ENCODE measurements at places on chromosomes 6 and 20.

DNA sequence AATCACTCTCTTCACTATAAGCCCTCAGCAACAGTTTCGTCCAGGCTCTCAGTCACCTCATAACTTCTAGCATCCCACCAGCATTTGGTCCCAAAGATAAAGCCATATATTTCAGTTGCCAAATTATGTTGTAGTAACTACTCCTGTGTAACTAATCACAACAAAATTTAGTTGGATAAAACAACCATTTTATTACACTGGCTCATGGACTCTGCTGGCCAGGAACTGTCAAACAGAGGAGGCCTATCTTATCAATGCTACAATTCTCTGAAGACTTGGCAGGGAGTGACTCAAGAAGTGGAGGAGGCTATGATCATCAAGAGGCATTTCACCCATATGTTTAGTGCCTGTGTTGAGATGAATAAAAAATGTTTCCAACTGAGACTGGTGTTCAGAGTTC is 1082.3 kb upstream of the GJE1 start:
- DNase-seq = no peak

GRCh38 chr20:34269996-34270627 is 28.9 kb downstream of the ASIP start:
- no peak for DNase-seq

- no peak for DNase-seq
Observed at GRCh38 chr6:45966797-45967196, 48.9 kb downstream of the CLIC5 start.

DNA sequence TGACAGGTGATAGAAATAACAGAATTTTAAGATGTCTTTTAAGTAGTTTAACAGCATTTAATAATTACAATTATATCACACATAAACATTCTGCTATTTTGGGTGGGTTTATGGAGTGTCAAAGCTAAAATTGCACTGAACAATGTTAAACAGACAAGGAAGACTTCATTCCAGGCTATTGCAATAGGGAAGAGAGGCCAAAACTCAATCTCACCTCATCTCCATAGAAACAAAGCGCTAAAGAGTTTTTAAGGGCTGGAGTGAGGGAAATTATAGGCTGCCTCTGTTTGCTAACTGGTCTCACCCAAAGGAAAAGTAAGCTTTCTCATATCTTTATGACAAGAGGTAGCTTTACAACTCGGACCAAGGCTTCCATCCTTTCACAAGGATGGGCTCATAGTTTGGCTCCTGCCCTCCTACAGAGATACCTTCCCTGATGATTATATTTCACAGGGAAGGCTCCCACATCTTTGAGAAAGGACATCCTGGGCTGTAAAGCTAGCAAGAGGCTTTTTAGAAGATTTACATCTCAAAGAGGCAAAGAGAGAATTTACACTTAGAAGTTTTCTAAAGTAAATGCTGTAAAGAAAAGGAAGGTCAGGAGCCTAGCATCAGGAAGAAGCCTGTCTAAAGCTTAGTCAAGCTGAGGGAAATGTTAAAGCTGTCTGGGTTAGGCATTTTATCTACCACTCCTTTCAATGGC is 350.2 kb upstream of the IMPG1 start:
- no peak for DNase-seq

DNA sequence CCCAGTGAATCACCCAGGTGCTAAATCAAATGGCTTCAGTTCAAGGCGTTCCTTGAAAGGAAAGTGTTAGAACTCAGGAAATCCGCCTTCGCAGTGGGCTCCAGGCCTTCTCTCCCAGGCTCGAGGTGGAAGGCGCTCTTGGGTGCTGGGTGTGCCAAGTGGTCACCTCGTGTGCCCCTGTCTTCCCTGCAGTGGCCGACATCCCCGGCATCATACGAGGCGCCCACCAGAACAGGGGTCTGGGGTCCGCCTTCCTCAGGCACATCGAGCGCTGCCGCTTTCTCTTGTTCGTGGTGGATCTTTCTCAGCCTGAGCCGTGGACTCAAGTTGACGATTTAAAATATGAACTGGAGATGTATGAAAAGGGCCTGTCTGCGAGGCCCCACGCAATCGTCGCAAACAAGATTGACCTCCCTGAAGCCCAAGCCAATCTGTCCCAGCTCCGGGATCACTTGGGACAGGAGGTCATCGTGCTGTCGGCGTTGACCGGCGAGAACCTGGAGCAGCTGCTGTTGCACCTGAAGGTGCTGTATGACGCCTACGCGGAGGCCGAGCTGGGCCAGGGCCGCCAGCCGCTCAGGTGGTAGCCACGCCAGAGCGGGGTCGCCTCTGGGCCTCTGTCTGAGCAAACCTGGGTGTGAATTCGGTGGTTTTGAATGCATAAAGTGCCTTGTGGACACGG is 17.8 kb downstream of the MTG2 start:
- no peak for DNase-seq

- no peak for DNase-seq
Observed at GRCh38 chr6:68158256-68158655, 476.8 kb upstream of the ADGRB3 start.

- no peak for DNase-seq
Observed at GRCh38 chr6:111812060-111813038, 60.9 kb downstream of the FYN start.

- DNase-seq = no peak
Observed at GRCh38 chr20:62066983-62067433, 1.3 kb upstream of the TAF4 start.

DNA sequence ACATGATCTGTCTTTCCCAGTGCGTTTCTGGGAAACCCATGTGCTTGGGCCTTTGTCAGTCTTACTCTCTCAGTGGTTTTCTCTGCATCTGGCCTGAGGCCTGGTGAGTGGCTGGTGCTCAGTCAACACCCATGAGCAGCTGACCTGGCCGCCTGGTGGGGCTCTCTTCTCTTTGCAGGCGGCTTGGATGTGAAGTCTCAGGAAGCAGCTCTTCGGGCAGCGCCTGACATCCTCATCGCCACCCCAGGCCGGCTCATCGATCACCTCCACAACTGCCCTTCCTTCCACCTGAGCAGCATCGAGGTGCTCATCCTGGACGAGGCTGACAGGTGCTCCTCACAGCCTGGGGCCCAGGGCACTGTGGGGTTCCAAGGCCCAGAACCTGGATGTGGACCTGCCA is 10.8 kb downstream of the DDX27 start:
- no peak for DNase-seq

- no peak for DNase-seq
Observed at GRCh38 chr20:46027245-46027853, 1.7 kb upstream of the SLC12A5 start.

GRCh38 chr20:46357030-46357514 is 48.8 kb upstream of the CDH22 start:
- no peak for DNase-seq

- no peak for DNase-seq
Observed at GRCh38 chr6:73006146-73006545, 219.2 kb downstream of the KHDC1L start.

- no peak for DNase-seq
Observed at GRCh38 chr6:152978058-152978457, 4.8 kb downstream of the FBXO5 start.

GRCh38 chr20:46973766-46974165 is 79.1 kb downstream of the EYA2 start:
- DNase-seq = no peak

DNA sequence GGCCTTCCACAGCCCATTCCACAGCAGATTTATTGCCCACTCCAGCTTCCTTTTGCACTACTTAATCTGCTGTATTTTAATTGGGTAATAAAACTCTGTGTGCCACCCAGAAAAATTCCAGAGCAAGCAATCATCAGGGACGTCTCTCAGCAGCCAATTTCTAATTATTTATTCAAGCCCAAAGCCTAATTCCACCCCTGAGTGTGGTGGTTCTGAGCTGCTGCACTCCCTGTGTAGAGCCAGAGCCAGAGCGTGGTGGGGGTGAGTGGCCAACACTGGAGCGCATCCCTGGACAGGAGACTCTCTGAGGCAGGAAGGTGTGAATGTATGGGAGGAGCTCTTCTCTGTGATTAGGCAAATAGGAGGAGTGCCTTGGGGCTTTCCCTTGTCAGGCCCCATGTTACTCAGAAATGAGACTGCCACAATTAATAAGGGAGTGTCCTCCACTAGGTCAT is 66.1 kb downstream of the CD24 start:
- no peak for DNase-seq

DNA sequence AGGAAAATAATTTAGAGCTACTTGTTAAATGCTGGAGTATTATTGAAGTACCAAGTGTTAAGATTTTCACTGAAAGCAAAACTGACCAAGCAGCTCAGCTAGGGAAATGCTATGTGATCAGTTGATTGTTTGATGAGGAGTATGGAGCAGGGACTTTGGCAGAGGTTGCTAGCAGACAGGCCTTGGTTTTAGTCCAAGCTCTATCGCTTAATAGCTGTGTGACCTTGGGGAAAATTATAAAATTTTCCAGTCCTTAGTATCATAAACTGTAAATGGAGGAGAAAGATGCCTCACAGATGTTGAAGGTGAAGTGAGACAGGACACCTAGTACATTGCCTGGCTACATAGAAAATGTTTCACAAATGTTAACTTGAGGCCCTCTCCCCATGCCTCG is 136.6 kb downstream of the MTHFD1L start:
- DNase-seq = no peak

- no peak for DNase-seq
Observed at GRCh38 chr6:138795809-138796603, at the start of gene ECT2L. TSS of gene ECT2L (plus strand) at chr6:138796087. CDS start at chr6:138813275, 17,188 bp downstream.

Data from NCI-H1092 (cell line).